Tracheal epithelial cell (primary cell): ENCODE measurements at places on chromosomes 7 and 10. TPM values are rescaled to one million over a fixed set of nuclear protein-coding genes. Genes with fewer than 3 reads are reported as not detected.

PPIF gene
- total RNA-seq, result 25.6 and 60.7 TPM in 2 replicates

NANOS1 gene
- 0.64 and 1.7 TPM in 2 replicates for total RNA-seq

NEURL1 gene
- total RNA-seq, result 0.24 and 0.85 TPM in 2 replicates

SCIN gene
- total RNA-seq, result 0.21 and 5.3 TPM in 2 replicates

SLC26A4 gene
- total RNA-seq, result 0.72 and 1.3 TPM in 2 replicates

COL17A1 gene
- 460 and 856 TPM in 2 replicates for total RNA-seq
